ENCODE measurements at places on chromosomes 2 and 18.

DNA sequence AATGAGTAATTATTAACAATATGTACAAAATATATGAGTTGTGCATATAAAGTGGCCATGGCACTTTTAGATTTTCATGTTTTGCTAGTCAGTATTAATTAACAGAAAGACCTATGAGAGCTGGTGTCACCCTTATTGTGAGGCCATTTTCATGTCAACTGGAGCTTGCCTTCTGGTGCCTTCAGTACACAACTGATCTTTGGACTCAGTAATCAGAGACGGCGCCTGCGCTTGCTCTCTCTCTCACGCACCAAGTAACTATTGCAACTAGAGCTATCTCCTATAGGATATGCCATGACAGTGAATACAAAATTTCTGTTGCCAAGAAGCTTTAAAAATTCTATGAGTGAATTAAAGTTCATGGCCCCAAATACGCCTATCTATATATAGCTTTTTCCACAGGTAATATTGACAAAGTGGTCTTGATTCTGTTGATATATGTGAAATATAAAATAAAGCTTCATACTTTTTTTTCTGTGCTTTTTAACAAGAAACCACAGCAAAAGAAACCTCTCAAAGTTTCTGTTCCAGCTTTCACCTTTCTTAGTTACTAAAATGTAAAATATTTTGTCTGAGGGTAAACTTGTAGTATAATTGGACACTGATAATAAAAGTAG, 2.9 kb downstream of the SERTAD2 start:
- peak overlapping the region; percentile 72 for H3K27ac ChIP-seq
- DNase-seq = no peak
- H3K4me3 ChIP-seq = no peak overlapping the region
- peaks cover 17% of the 10 kb centered on the region for H3K4me1 ChIP-seq
- H3K27me3 ChIP-seq = no peaks in the 10 kb centered on the region
- H3K36me3 ChIP-seq = no peaks in the 10 kb centered on the region

DNA sequence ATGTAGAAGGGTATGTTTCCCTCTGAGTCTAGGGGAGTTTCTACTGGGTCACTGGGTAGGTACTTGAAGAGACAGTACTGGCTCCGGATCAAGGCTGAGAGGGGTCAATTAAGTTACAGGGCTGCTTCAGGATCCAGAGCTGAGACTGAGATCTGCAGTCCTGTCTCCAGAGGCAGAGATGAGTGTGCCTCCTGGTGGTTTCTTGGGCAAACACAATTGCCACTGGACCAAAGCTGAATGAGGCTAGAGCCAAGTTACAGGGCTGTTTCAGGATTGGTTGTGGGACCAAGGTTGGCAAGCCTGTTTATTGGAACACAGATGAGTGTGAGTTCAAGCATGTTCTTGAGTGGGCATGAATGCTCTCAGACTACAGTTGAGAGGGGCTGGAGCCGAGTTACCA, 157.9 kb downstream of the ADCYAP1 start:
- H3K36me3 ChIP-seq = no peaks in the 10 kb centered on the region
- H3K27ac ChIP-seq = no peak overlapping the region
- H3K27me3 ChIP-seq = no peaks in the 10 kb centered on the region
- H3K4me3 ChIP-seq = no peak overlapping the region

DNA sequence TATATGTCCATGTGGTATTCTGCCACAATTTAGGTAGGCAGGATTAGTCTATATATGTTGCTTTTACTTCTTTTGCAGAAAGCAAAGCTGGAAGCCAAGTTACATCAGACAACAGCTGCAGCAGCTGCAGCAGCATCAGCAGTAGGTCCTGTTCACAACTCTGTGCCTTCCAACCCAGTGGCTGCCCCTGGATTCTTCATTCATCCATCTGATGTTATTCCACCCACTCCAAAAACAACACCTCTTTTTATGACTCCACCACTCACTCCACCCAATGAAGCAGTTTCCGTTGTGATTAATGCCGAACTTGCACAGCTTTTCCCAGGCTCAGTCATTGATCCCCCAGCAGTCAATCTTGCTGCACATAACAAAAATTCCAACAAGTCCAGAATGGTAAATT, 107.6 kb downstream of the BIRC6 start:
- no peaks in the 10 kb centered on the region for H3K36me3 ChIP-seq
- no peak overlapping the region for H3K4me3 ChIP-seq
- no peaks in the 10 kb centered on the region for H3K27me3 ChIP-seq

GRCh38 chr2:44778671-44779476, 162.6 kb upstream of the SIX3 start:
- no peaks in the 10 kb centered on the region for H3K27me3 ChIP-seq
- H3K4me1 ChIP-seq = no peaks in the 10 kb centered on the region
- no peak overlapping the region for H3K4me3 ChIP-seq
- no peaks in the 10 kb centered on the region for H3K36me3 ChIP-seq
- no peak overlapping the region for H3K27ac ChIP-seq

DNA sequence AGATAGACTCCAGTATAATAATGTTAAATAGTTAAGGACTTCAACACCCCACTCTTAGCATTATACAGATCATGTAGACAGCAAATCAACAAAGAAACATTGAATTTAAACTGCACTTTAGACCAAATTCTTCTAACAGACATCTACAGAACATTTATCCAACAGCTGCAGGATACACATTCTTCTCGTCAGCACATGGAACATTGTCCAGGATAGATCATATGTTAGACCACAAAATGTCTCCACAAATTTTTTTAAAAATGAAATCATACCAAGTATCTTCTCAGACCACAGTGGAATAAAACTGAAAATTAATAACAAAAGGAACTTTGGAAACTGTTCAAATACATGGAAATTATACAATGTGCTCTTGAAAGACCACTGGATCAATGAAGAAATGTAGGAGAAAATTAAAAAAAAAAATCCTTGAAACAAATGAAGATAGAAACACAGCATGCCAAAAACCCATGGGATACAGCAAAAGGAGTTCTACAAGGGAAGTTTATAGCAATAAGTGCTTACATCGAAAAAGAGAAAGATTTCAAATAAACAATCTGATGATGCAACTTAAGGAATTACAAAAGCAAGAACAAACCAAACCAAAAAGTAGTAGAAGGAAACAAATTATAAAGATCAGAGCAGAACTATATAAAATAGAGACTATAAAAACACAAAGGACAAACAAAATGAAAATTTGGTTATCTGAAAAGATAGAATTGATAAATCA, 12.3 kb upstream of the SPP2 start:
- H3K27ac ChIP-seq = no peak overlapping the region
- H3K36me3 ChIP-seq = no peaks in the 10 kb centered on the region
- peaks cover 8% of the 10 kb centered on the region for H3K27me3 ChIP-seq

DNA sequence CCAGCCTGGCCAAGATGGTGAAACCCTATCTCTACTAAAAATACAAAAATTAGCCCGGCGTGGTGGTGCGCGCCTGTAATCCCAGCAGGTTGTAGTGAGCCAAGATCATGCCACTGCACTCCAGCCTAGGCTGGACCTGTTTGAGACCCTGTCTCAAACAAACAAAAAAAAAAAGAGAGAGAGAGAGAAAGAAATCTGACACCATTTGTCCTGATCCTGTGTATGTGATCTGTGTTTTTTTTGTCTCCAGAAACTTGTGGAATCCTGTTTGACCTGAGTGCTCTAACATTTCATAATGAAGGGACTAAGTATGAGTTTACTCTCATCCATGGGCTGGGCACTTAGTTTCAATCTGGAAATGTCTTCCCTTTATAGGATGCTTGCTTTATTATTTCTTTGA, 6.4 kb upstream of the ITPRIPL1 start:
- no peak for DNase-seq
- no peak overlapping the region for H3K27ac ChIP-seq
- H3K4me3 ChIP-seq = no peak overlapping the region
- no peaks in the 10 kb centered on the region for H3K27me3 ChIP-seq
- peaks cover 25% of the 10 kb centered on the region for H3K4me1 ChIP-seq

DNA sequence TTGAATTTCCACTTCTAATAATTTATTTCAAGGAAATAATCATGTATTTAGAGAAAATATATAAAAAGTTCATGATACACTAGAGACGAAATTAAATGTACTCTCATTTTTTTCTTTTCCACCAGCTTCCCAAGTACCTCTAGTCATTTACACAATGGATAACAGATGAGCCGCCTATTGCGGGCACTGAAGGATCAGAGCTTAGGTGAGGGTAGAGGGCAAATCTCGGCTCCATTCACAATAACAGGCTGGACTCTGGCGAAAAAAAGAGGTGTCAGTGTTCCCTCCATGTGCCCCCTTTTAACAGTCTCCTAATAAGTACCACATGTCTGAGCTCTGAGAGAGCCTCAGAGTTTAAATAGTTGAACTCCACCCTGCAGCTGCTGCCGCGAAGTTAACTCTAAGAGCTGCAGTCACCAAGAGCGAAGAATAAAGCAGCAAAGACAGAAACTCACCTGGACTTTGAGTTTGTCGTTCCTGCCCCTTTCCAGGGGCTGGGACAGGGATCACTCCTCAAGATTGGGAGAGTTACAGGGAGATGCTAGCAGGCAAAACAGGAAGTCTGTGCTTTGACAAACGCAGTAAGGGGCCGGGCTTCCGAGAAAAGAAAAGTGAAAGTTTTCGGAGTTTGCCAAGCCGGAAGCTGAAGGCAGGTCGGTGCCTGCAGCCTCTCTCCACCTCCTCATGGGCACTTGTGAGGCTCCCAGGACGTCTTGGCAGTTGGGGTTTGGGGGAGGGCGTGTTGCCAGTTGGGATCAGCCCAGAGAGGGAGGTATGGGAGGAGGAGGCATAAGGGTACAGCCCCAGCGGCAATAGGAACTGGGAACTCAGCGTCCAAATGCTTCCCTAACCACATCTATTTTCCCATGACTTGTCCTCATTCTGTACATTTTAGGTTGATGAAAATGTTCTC, at the start of gene SP110:
TSS of gene SP110 (minus strand) at position 566 of the 913 bp plus-strand sequence. CDS start 3,057 bp downstream, outside the sequence.
- H3K27ac ChIP-seq = peak within 1 kb of the TSS; percentile 80
- H3K4me3 ChIP-seq = peak within 1 kb of the TSS; percentile 80
- no peaks in the 10 kb centered on the region for H3K27me3 ChIP-seq
- peaks cover under 1% of the 10 kb centered on the region for H3K36me3 ChIP-seq
- DNase-seq = peak; percentile 39
- peaks cover 44% of the 10 kb centered on the region for H3K4me1 ChIP-seq
